ENCODE measurements at places on chromosomes 7 and 10. TPM values are rescaled to one million over a fixed set of nuclear protein-coding genes. Genes with fewer than 3 reads are reported as not detected.

Gene RASSF4
- 0.71 TPM for total RNA-seq

Gene TET1
- 17.4 TPM for total RNA-seq

Gene TMEM130
- 0.31 TPM for total RNA-seq

Gene PDLIM1
- 0.32 TPM for total RNA-seq

Gene CADPS2
- total RNA-seq: 74.4 TPM

Gene ELAPOR2
- total RNA-seq: not detected

- no peak for DNase-seq
These were observed 1.4 kb downstream of the ZMIZ1 start for GRCh38 chr10:79070081-79070605.

- no peak for DNase-seq
These were observed 17.5 kb downstream of the MRPS24 start for GRCh38 chr7:43851805-43852204.

DNA sequence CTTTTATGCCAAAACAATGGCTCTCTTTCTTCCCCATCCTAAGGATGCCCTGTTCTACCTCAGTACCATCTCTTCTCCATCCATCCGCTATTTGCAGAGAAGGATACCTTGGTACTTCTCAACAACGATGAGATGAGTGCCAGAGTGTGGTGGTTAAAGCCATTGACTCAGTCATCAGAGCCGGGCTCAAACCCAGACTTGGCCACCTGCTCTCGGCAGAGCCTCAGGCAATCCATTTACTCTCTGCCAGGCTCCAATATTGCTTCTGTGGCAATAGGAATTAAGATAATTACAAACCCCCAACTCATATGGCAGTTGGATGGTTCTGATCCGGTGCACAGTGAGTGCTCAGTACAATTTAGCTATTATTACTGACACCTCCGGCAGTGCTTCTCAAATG is 121.3 kb downstream of the PRLHR start:
- no peak for DNase-seq

DNA sequence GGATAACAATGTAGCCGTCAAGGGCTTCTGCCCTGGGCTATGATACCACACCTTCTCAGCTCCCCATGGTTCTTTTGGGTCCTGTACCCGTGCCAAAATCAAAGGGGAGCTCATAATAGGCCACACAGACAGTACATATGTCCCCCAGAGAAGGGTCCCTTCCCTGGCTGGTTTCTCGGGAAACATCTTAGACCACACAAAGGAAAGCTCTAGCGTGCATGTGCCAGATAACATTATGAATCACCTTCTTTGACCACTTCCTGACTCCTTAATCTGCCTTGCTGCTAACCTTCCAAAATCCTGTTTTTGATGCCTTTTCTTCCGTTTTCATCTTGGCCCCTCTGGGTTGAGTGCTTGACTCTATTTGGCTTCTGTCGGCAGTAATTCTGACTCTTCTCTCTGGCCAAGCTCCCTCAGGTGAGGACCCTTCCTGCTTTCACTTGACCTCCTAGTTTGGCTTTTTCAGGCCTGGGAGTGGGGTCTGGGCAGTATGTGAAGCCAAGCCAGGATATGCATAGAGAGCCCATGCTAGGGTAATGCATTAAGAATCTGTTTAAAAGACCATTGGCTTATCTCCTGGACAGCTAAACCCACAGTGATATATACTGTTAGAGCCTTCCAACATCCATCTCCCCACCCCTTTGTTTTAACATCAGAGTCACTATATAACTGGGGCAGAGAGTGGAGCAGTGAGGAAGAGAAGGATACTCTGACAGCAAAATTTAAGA is 84.8 kb downstream of the ANLN start:
- no peak for DNase-seq

DNA sequence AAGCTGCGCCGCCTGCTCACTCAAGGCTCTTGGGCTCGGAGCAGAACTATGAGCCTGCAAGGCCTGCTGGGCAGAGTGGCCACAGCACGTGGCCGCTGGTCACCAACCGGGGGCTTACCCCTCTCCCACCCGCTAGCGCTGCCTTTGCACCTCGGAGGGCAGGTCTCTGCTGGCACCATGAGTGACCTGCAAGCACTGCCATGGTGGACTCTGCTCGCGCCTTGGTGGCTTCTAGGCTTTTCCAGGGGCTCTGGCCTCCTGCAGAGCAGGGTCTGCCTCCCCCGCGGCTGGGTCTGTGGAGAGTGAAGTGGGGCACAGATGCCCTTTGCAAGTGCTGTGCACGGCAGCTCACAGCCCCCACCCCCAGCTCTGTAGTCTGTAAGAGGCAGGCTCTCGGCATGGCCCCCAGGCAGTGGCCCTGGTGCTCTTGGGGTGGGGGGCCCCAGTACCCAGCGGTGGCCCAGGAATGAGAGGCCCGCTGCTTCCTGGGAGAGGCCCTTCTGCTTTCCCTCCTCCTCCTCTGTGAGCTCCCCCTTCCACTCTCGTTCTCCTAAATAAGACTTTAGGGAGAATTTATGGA is 119.6 kb downstream of the INPP5A start:
- no peak for DNase-seq

GRCh38 chr10:86365346-86366032 is 1.1 kb downstream of the GRID1 start:
- DNase-seq: no peak

GRCh38 chr10:62348029-62348428 is 26.1 kb upstream of the ZNF365 start:
- DNase-seq: no peak

- peak; percentile 26 for DNase-seq
These were observed 57.3 kb downstream of the INPP5F start for GRCh38 chr10:119782981-119783664.

DNA sequence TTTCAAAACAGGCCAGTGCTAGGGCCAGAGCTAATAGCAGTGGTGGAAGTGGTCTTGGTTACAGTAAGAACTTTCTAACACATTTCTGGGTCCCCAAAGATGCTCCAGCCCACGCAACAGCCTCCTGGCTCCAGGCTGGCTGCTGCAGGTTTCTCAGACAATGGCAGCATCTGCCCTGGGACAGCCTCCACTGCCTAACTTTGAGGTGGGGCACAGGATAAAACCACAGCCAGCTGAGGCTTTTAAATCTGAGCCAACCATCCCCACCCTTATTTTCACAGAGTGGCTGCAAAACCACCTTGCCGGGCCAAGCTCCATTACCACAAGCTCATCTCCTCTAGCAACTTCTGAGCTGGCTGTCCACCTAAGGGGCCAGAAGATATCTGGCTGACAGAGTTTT is 84.8 kb downstream of the FAM53B start:
- DNase-seq: no peak
